ENCODE measurements at places on chromosomes 1 and 21.

GRCh38 chr1:166514067-166514466 is 325.2 kb upstream of the POGK start:
- no peak for DNase-seq

DNA sequence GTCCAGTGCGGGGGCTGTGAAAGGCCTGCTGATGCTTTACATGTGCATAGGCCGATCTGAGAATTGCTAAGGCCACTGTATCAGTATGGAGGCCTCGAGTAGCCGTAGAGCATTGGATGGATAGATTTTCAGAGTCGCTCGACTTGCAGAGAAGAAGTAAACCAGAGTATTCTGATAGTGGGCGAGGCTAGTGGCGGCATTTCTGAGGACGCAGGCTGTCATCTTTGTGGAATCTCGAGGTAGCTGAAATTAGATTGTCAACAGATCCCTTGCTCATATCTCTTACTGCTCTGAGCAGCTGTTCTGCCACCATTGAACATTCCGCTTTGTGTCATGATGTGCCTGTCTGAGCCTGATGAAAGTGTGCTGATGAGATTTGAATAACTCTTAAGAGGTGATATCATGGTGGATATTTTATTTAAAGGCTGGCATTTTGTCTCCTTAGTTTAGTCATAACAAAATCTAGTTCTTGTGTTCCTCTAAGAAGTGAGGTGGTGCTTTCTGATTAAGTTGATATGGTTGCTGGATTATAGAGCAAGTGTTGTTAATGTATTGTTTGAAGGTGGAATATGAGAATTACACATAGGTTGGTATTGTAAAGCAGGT is 1.5 kb downstream of the KIF1B start:
- DNase-seq, result no peak

DNA sequence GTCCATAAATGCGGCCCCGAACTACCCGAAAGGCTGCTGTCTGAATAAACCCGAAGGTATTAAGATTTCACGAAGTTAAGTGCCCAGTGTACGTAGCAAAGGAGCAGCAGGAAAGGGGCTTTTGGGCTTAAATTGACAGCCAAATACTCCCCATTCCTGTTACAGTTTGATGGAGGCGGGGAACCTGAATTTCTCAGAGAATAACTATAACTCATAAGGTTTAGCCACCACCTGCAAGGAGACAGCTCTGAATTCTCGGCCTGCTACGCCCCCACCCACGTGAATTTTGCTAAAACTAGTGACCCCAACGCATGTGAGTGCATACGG is 5.2 kb downstream of the GFI1 start:
- DNase-seq, result no peak

DNA sequence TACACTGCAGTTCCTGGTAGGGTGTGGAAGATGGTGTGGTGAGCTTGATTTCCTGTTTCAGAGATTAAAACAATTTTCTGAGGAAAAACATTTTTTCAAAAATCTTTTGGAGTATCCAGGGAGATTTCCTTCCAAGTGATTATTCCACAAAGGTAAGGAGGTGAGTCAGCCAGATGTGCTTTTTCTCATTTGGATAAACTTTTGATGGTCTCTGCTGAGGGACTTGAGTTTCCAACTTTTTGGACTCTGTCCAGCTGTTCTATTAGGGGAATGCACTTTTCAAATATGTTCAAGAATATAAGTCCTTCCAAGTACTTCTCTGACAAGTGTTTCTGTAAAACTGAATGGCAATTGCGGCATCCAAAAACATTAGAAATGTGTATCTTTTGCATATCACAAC is 628.8 kb upstream of the ADAMTS5 start:
- DNase-seq, result no peak

DNA sequence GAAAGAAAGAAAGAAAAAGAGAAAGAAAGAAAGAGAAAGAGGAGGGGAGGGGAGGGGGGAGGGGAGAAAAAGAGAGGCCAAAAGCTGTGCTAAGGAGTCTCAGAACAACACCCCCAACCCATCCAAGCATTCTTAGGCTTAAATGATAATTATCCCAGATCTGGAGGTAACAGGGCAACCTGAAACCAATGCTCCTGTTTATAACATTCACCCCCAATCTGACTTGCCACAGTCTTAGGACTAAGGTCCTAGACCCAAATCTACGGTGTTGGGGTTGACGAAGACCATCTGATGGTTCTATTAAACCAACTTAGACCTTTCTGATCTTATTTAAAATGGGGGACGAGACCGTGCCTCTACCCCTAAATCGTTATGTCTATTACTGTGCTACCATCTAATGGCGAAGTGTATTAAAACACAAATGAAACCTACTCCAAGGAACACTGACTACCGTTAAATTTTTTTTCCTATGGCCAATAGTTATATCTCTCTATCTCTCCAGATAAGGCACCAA is 119.3 kb upstream of the CDC42BPA start:
- DNase-seq, result no peak

GRCh38 chr1:1206376-1206965 is at the start of gene TNFRSF18:
TSS of gene TNFRSF18 (minus strand) at chr1:1206592. CDS start at chr1:1206571, 21 bp downstream.
- peak; percentile 64 for DNase-seq

DNA sequence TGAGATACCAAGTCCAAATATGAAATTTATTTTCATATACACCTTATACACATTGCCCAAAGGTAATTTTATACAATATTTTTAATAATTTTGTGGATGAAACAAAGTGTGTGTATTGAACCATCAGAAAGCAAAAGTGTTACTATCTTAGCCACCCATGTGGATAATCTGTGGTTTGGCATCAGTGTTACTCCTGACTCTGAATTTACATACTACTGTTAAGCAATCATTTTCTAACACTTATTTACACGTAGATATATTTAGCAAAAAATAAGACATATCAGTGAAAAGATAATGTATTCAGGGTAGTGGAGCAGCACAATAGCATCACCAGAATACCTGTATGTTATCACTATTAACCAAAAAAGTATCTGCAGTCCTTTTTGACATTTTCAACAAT is 23.8 kb downstream of the DENND2D start:
- no peak for DNase-seq

DNA sequence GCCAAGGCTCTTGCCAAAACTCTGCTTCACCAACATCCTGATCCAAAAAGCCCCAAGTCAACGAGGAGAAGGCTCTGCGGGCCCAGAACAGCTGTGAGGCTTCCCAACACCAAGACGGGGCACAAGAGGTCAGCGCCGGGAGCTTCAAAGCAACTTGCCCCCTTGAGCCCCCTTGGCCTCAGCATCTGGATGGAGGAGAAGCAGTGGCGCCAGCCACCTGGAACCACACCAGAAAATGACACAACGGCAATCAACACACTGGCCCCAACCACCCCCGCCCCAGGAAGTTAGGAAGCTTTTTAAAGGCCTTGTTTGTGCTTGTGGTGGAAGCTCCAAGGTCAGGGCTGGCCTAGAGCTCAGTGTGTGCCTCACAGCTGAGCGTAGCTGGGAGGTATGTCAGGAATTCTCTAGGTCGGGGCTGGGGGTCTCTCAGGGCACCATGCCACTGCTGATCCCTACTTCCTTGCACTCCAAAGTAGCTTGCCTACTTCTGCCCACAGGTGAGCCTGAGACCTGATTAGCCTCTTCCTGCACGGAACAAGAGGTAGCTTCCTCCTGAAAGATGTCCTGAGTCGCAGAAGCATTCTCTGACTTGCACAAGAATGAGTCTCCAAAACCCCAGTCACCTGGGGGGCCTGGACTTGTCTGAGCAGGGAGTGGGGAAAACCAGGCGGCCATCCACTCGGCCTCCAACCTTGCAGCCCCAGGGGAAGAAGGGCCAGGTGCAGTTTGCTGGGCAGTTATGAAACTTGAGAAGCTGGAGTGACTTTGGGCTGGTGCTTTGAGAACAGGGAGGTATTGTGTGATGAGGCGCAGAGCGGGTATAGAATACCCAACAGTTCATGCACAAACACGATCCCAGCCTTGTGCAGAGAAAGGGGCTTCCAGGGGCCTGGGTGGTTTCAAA is 9.7 kb upstream of the SRP9 start:
- no peak for DNase-seq

DNA sequence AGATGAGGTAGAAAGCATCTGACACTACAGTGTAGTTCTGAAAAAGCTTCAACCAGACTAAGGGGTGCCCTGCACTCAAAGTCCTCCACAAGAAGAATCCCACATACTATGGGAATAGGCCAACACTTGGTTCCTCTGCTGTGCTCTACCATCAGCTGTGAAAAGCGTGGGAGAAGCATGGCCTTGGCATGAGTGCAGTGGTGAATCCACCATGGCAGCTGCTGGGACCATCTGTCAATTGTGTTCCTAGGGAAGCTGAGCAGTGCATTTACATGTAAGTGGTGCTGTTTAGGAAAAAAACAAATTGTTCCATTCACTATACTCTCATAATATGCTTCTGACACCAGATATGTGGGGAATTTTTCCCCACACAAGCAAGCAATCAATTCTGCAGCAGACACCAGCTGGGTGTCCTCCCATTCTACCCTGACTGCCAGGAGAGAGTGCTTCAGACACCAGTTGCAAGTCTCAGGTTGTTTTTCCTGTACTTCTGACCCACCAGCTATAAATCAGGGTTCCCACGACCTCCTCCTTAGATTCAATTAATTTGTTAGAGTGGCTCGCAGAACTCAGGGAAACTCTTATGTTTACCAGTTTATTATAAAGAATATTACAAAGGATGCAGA is 230.8 kb upstream of the CHRM3 start:
- DNase-seq, result no peak

- DNase-seq, result no peak
Observed at GRCh38 chr1:67668660-67669059, 16.3 kb upstream of the GADD45A start.

DNA sequence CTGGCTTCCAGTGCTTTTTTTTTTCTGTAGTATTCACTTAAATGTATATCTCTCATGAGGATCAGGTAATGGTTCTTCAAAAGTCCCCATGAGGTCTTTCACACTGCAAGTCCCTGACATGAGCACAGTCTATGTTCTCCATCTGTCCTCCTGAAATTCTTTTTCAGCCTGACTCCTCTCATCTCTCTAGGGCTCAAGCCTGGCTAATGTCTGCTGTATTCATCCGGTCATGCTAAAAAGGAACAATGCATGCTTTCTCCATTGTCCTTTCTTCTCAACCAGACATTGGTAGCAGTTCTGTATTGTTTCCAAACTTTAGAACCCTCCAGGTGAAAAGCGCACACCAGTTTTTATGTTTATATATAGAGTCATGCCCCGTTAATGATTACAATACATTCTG is 368.3 kb upstream of the OLFM3 start:
- no peak for DNase-seq

DNA sequence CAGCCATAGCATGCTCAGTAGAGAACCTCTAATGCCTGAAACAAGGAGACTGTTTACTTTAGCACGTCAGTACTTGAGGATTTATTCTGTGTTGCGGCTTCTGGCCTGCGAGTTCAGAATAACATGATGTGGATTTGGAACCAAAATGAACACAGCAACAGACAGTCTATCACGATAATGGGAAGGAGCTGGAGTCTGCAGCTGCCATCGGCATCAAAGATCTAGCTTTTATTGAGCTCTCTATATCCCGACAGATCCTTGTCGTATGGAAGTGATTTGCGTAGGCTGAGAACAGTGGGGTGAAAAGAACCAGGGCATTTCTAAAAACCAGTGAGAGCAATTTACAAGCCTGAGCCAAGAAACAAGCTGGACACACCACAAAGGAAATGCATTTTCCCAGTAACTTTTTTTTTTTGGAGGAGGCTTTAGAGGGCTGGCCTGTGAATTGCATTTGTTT is 294.2 kb downstream of the KIF26B start:
- DNase-seq, result no peak

DNA sequence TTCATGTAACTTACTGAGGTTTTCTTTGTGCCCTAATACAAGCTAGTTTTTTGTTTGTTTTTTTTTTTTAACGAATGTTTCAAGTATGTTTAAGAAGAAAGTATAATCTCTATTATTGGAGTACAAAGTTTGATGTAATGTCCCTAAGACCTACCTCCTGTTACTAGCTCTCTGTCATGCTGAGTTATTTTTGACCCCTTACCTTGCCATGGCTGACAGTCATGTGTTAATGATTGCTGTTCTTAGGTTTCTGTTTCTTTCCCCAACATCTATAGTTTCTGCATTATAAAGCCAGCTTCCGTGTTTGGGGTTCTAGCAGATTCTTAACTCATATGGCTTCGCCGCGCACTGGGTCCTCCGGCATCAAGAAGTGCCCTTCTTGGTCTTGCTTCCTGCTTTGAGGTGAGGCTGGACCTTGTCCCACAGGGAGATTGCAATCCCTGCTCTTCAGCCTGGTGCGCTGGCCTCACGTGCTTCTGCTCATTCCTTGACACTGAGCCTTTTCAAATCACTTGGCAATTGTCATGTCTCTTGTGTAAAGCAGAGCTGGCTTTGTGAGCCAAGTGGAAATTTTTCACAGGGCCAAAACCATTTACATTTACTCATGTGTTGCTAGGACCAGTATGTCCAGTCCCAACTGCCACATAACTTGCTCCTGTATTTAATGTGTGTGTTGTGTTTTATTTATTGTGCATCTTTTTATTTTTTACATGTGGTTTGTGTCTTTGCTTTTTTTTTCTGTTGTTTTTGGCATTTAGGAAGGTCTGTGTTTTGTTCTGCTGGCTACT is 135.0 kb upstream of the COL6A1 start:
- DNase-seq, result no peak

DNA sequence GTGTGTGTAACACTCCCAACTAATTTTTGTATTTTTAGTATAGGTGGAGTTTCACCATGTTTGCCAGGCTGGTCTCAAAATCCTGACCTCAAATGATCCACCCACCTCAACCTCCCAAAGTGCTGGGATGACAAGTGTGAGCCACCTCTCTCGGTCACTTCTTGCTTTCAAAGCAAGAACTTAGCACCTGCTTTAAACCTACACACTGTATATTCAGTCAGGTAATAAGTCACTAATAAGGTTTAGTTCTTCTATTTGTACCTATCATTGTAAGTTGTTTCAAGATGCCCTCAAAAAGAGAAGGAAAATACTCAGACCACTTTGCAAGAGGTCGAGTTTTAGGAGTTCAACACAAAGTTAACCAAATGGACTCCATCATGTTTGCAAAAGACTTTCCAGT is 431.3 kb downstream of the MRPL39 start:
- no peak for DNase-seq

DNA sequence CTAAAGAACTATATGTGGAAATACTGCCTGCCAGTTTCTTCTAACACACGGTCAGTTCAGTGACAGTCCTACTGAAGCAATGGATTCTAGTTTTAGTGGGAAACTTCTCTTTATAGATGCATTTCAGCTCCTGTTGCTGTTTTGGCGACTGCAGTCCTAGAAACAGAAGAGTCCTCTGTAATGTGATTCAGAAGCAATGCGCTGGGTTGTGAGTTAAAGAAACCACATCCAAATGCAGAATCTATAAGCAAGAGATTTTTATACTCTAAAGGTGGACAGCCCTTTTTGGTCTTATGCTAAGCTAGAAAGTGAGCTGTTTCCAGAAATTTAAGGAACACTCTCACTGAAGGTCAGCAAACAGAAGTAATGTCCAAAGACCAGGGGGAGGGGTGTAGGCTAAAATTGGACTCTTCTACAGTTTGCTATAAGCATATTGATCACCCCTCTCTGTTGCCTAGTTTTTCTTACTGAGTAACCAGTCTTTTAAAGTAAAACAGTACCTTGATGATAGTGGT is 30.8 kb downstream of the DUSP10 start:
- DNase-seq, result no peak

DNA sequence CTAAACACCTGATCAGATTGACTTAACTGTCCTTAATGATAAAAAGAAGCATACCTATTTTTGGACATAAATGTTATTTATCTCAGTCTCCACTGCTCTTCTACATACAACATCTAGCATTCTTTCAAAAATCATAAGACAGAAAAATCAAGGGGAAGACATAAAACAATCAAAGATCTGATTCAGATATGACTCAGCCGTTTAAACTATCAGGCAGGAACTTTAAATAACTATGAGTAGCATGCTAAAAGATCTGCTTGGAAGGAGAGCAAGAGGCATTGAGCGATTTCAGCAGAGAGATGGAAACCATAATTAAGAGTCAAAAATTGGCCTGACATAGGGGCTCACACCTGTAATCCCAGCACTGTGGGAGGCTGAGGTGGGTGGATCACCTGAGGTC is 27.2 kb upstream of the SLC22A15 start:
- no peak for DNase-seq
